ENCODE measurements at places on chromosomes 3 and 15.

DNA sequence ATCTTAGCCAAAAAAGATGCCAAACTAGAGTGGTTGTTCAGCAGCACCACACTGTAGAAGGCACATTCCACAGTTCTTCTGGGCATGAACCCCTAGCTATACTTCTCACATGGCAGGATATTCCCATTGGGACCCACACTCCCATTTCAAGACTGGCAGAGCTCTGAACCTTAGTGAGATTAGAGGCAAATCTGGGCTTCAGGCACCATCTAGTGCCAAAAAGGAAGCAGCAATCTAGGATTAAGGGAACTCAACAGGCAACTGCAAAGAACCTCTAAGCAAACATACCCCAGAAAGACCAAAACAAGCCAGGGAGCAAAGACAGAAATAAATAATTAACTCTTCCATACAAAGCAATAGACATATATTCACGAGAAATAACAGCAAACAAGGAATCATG lies 66.2 kb downstream of the TAFA4 start:
- no peak for DNase-seq

- DNase-seq = no peak
Measured at GRCh38 chr15:78931439-78932257, 13.2 kb downstream of the CTSH start.

DNA sequence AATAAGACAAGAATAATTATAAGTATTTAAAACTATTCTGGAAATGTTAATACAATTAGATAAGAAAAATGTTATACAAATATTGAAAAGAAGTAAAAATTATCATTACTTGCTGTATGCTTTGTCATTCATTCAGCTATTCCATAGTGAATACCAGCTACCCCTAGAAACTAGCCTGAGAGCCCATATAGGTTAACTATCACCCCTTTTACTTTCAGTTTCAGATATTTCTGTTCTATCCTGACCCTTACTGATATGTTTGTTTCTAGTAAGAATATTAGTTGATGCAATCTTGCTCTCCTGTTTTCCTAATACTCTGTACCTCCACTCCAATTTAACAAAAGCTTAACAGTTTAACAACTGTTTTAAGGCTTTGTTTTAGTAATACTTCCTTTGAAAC lies 31.6 kb downstream of the FAM227B start:
- DNase-seq = no peak

GRCh38 chr3:114214542-114215341 lies 22.6 kb downstream of the ZNF80 start:
- DNase-seq = no peak

DNA sequence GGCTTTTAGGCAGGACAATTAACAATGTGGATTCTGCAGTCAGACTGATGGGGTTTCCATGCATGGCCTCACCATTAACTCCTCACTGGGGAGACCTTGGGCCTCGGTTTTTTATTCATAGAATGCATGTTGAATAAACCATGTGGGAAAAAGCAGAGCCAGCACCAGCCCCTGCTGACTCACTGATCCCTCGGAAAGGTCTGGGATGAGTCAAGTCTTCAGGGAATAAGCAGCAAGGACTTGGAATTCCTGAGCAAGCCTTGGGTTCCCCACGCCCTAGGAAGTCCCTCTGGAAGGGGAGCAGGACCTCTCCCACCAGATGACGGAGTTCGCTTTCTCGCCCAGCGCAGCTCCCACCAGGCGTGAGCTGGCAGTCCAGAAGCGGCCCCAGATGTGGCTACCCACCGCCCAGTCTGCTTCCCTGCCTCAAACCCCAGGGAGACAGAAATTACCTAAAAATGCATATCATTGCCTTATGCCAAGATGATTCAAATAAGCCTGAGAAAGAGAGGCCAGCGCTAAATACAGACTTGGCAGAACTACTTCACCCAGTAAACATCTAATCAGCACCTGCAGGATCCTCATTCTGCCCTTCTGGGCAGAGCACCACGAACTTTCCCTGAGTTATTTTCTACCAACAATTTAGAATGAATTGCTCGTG lies 45.4 kb downstream of the BTD start:
- DNase-seq = peak; percentile 95

- no peak for DNase-seq
Measured at GRCh38 chr3:186931532-186932280, 1.4 kb downstream of the ST6GAL1 start.

- no peak for DNase-seq
Measured at GRCh38 chr3:77052051-77052501, 12.2 kb downstream of the ROBO2 start.

GRCh38 chr15:47517737-47518136 lies 199.6 kb upstream of the SEMA6D start:
- no peak for DNase-seq

DNA sequence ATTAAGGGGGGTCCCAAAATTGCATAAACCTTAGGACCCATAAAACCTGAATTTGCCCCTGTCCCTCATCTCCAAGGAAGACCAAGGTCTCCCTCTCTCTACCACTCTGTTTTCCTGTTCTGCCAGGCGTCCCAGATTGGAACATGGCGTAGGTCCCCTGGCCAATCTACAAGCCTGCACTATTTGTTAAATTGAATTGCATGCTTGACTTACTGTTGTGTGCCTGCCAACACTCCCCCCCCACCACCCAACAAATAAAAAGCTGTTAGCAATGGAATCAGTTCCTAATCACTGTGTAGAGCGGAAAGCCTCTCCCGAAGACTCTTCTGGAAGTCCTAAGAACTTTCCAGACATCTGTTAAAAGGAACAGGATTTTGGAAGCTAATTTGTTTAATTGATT lies 11.7 kb downstream of the CTXND1 start:
- no peak for DNase-seq

GRCh38 chr15:58432401-58432800 lies 610 bp downstream of the LIPC start:
- DNase-seq = no peak

GRCh38 chr3:115758076-115758763 lies 134.9 kb downstream of the GAP43 start:
- DNase-seq = no peak

GRCh38 chr3:134817297-134817696 lies 22.2 kb downstream of the EPHB1 start:
- DNase-seq = no peak

DNA sequence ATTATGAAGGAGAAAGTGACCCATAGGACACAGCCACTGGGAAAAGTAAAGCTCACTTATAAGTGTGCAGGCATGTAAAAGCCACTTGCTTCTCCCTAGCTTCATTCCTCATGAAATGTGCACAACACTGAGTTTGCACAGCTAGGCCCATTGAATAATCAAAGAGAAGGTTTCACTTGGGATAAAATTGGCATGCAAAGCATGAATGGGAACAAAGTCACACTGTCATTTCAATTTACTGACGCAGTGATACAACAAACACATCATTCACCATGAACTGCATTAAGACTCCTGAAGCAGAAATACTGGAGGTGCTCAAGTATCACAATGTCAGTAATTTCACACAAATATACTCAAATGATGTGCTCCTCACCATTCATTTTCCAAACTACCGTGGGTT lies 61.1 kb downstream of the KCNMB2 start:
- DNase-seq = no peak

GRCh38 chr15:66808181-66808824 lies 106.3 kb downstream of the SMAD6 start:
- no peak for DNase-seq

GRCh38 chr15:32923176-32923575 lies 205.4 kb downstream of the GREM1 start:
- no peak for DNase-seq

- no peak for DNase-seq
Measured at GRCh38 chr15:101057841-101058407, 138.8 kb downstream of the LRRK1 start.

DNA sequence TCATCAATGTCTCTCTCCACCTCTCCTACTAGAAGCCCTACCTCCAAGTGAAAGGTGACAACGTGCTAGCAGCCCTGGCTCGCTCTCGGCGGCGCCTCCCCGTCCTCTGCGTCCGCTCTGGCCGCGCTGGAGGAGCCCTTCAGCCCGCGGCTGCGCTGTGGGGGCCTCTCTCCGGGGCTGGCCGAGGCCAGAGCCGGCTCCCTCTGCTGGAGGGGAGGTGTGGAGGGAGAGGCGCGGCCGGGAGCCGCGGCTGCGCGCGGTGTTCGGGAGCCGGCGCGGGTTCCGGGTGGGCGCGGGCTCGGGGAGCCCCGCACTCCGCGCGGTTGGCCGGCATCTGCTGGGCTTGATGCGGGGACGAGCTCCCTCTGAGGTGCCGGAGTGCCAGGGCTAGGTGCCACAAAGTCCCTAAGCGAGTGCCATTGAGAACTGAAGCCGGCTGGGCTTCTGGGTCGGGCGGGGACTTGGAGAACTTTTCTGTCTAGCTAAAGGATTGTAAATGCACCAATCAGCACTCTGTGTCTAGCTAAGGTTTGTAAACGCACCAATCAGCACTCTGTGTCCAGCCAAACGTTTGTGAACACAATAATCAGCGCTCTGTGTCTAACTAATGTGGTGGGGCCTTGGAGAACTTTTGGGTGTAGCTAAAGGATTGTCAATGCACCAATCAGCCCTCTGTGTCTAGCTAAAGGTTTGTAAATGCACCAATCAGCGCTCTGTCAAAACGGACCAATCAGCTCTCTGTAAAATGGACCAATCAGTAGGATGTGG lies 84.8 kb upstream of the ARRDC4 start:
- DNase-seq = no peak

- DNase-seq = no peak
Measured at GRCh38 chr3:149816311-149816710, 3.3 kb downstream of the RNF13 start.

- no peak for DNase-seq
Measured at GRCh38 chr3:189967254-189967865, 153.3 kb downstream of the P3H2 start.

DNA sequence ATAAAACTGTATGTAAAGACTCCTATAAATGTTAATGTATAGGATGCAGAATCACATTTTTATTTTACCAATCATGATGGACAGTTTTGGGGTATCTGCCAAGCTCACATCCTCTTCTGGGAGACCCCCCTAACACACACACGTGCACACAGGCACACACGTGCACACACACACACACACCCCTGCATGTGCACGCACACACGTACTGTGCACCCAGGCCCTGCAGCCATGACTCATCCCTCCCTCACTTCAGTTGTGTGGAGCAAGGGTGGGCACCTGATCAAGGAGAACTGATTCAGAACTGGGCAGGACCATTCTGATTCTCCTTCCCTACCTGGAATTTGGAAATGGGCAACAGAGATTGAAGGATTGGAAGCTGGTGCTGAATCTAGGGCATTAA lies 16.0 kb upstream of the MINDY4B start:
- no peak for DNase-seq

- no peak for DNase-seq
Measured at GRCh38 chr3:6079011-6079410, 781.9 kb upstream of the GRM7 start.

GRCh38 chr3:119700269-119700919 lies 2.4 kb upstream of the CFAP91 start:
- peak; percentile 63 for DNase-seq

DNA sequence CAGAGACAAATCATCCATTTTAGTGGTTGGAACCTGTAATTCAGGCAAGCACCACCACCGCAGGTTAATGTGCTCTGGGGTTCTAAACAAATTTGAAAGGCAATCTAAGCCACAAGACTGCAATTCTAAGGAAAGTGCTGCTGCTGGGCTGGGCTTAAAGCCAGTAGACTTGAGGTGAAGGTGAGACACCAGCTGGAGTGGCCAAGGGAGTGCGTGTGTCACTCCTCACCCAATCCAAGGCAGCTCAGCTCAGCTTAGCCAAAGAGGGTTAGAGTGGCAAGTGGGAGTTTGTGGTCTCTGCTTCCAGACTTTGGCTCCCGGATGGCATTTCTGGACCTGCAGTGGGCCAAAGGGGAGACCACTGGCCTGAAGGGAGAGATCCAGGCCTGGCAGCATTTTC lies 1655.6 kb downstream of the SI start:
- DNase-seq = no peak

GRCh38 chr15:56869573-56869972 lies 48.9 kb upstream of the TCF12 start:
- no peak for DNase-seq

GRCh38 chr15:38849046-38849445 lies 284.4 kb upstream of the RASGRP1 start:
- no peak for DNase-seq

GRCh38 chr3:40211579-40211978 lies 97.9 kb upstream of the EIF1B start:
- DNase-seq = no peak

DNA sequence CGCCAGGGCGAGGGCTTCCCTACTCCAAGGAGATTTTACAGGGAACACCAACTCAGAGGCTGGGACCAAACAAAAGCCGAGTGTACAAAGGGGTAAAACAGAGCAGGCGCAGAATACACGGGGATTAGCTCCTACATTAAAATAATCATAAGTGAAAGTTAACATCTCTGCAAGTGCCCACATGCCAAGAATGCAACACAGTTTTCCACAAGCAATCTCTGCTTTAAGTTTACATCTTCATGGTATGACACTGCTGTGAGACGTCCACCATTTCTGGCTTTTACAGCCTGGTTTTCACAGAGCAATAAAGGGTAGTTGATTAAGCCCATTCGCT lies 500 bp upstream of the VGLL3 start:
- no peak for DNase-seq

DNA sequence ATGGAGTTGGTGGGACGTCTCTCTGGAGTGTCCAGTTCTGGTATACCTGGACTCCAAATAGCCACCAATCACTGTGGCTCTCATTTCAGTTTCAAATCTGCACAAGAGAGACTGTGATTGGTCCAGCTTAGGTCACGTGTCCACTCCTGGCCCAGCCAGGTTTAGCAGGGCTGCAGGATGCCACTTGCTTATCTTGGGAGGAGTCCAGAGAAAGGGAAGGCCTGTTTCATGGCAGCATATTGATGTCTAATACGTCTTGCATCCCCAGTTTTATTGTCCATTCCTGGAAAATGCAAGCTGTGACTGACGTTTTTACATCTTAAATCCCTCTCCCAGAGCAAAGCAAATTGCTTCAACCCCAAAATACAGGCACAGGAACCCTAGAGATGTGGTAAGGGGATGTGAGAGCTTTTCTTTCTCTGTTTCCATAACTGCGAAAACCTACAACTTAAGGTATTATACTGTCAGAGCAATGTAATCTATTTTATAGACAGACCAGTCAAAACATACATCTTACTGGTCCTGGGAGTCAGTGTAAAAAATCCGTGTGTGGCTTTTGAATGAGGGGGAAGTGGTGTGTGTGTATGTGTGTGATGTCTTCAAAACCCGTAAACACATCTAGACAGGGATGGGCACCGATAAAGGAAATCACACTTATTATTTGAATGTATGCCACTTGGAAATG lies 274.4 kb downstream of the TLE3 start:
- DNase-seq = no peak

DNA sequence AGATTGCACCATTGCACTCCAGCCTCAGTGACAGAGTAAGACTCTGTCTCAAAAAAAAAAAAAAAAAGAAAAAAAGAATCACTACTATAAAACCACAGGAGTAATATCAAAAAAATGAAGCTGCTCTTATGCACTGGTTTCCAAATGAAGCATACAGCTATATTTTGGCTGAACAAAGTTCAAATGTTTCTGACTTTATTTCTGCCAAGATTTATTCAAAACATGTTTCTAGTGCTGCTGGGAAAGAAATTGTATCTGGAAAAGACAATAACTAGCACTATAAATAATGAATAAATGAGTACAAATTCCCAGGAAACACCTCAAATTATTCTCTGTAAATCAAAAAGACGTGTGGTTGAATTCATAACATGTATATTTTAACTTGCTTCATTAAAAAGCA lies 102.5 kb upstream of the MME start:
- no peak for DNase-seq

- peak; percentile 23 for DNase-seq
Measured at GRCh38 chr15:83515164-83515563, 68.0 kb downstream of the SH3GL3 start.
